Sigmoid colon (tissue), 7 donors: ENCODE measurements at places on chromosomes 5 and 9. TPM values are rescaled to one million over a fixed set of nuclear protein-coding genes. Genes with fewer than 3 reads are reported as not detected.

Gene C9orf153
- polyA plus RNA-seq: not detected

Gene SLC46A2
- not detected for polyA plus RNA-seq

Gene LRRC19
- 25.9 TPM for polyA plus RNA-seq

Gene TIMD4
- polyA plus RNA-seq: not detected

Gene SLC36A3
- polyA plus RNA-seq: not detected

Gene CDC20B
- not detected for polyA plus RNA-seq

Gene CTSL
- polyA plus RNA-seq: 92.1 TPM

Gene COL27A1
- polyA plus RNA-seq: 1.4 TPM

Gene IL5
- not detected for polyA plus RNA-seq
